CD4-positive, alpha-beta T cell treated with Interleukin-1 beta for 1 hour (primary cell): ENCODE measurements at places on chromosomes 6 and 20.

DNA sequence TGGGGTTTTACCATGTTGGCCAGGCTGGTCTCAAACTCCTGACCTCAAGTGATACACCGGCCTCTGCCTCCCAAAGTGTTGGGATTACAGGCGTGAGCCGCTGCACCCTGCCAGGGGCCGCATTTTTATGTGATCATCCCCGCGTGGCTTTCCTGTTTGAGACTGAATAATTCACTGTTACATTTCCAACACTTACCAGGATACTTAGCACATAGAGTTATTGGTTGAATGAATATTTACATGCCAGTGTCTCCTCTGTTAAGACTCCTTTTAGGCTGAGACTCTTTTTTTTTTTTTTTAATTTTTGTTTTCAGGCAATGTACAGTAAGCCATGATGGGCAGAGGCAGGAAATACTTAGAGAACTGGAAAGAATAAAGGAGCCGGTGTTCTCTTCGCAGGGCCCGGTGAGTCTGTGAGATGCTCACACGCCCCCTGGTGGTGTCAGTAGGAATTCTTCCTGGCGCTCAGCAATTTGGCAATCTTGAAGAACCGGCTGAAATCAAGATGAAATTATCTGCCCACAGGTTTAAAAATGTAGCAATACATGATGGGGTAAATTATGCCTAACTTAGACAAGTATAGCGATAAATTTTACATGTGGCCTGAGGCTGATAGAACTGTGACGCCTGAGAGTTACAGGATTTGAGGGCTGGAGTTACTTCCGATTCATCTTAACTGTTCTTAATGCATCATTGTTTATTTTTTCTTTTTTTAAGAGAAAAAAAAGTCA lies 7.6 kb upstream of the RNF114 start:
- DNase-seq, result peak; percentile 79

DNA sequence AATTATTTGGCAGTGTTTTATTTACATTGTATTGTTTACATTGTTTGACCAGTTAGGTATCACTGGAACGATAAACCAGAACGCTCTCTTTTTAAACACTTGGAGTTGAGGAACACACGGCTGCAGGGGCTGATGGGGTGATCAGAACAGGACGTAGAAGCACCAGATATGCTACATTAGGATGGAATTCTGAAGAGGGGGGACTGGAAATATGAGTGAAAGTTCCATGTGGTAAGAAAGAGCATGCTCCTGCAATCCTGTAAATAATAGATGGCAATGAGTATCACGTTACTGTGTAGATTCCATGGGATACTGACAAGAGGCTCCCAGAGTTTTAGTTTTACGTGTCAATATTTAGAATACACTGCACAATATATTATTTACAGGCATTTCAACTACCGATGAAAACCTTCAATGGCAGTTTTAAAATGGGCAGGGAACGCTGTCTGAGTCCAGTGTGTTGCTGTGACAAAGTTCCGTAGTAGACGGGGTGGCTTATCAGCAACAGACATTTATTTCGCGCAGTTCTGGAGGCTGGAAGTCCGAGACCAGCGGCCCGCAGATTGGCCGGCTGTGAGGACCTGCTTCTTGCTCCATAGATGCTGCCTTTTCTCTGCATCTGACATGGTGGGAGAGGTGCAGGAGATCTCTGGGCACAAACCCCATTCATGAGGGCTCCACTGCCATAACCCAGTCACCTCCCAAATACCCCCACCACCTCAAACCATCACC lies 43.1 kb downstream of the SYNJ2 start:
- no peak for DNase-seq

- no peak for DNase-seq
Observed at GRCh38 chr6:166935353-166935752, 21.0 kb downstream of the RNASET2 start.

DNA sequence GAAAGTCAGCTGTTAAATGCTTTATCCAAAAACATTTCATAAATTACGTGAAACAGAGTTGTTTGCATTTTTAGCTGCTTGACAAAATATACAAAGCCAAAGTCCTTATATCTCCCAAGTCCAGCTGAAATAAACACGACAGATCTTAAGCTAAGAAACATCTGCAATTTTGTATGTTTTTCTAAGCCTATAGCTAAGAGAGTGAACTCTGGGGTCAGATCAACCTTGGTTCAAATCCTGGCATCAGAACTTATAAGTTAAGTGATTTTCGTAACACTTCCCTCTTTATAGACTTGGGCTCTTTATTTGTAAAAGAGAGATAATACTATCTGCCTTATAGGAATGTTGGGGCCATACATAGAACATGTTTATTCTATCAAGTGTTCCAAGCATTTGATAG lies 176.7 kb downstream of the PTPRK start:
- no peak for DNase-seq

DNA sequence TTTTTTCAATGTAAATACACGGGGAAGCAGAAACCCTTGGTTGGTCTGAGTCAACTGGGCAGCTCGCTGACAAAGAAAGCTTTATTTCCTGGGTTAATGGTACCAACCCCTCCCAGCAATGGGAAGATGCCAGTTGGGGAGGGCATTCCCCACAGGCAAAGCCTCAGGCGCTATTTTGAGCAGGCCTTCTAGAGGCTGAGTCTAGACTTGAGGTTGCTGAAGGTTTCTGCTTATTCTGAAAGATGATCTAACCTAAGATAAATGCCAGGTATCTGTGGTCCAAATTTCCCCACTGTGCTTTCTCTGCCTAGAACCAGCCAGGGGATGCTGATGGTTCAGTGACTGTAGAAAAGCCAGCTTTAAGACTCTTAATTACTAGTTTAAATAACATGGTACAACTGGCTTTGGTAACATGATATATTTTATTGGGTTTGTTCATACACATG lies 172.5 kb upstream of the JARID2 start:
- DNase-seq, result no peak

DNA sequence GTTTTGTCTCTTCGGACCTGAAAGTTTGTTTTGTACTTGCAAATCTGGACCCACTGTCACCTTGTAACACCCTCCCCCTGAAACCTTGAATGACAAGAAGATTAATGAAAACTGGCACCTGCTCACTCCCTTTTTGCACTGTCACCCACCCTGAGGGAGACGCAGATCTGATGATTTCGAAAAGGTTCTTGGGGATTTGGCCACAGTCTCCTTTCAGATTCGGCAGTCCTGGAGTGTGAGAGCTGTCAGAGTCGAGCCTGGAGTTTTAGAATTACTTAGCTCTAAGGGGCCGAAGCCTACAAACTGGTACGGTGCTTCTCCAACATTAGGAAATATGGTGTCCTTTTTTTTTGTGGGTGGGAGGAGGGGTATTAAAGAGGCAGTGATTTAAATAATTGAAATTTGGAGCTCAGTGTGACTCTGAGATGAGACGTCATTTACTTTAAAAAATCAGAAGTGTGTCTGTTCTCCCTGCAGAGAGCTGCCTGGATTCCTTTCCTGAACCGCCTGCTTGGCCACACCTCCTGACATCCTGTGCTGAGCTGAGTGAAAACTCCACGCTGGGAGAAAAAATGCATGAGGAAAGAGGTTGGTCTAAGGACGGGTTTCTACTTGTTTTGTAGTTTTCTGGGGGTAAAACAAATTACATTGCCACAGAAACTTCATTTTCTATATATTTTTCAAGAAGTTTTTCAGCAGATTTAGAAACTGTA lies 447.0 kb upstream of the CDH4 start:
- DNase-seq, result no peak

GRCh38 chr6:125809570-125810170 lies 18.9 kb downstream of the NCOA7 start:
- no peak for DNase-seq

- no peak for DNase-seq
Observed at GRCh38 chr20:4835244-4836177, 113.8 kb downstream of the PRND start.

DNA sequence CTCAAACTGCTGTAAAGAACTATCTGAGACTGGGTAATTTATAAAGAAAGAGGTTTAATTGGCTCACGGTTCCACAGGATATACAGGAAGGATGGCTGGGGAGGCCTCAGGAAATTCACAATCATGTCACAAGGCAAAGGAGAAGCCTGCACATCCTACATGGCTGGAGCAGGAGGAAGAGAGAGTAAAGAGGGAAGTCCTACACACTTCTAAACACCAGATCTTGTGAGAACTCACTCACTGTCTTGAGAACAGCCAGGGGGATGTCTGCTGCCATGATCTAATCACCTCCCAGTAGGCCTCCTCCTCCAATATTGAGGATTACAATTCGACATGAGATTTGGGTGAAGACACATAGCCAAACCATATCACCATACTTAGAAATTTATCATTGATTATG lies 1307.0 kb upstream of the GJE1 start:
- no peak for DNase-seq

DNA sequence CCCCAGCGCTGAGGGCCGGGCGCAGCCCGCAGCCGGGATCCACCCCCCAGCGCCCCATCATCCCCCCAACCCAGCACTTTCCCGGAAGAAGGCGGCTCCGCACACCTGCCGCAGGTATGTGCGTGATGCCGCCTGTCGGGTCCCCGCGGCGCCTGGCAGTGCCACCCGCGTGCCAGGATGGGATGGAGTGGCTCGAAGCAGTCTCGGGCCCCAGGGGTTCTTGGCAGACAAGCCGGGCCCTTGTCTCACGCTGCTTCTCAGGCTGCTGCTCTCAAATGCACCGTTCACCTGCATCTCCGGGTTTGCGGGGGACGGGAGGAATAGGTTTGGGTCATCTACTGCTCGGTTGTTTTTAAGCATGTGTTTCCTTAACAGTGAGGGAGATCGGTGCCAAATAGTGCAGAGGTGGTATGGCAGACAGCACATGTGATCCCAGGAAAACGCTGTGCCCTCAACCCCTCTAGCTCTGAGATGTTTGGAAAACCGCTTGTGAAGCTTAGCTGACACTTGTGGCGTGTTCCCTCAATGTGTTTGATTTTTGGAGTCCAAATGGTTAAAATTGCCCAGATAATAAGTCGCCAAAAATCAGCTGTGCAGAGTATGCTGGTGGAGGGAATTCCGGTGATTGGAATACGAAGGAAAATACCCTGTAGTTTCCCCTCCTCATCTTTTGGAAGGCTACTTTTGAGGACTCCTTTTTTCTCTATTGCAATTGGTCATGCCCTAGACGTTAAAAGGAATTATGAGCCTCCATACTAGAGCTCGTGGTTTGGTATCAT lies 926 bp downstream of the MYLIP start:
- DNase-seq, result no peak

DNA sequence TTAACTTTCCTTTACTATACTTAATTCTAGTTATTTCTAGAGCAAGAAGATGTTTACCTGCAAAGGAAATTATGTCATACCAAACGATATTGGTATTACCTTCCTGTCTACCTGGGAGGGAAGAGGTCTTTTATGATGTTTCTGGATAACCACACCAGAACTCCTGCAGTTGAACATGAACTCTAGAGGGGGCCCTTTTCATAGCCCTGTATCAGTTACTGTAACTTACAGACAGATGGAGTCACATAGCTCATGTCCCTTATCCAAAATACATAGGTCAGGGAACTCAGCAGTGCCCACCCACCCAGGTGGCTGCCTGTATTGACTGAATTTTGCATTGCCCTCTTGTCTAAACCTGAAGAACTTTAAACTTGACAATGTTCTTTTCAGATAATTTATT lies 35.1 kb upstream of the MYL9 start:
- DNase-seq, result no peak

DNA sequence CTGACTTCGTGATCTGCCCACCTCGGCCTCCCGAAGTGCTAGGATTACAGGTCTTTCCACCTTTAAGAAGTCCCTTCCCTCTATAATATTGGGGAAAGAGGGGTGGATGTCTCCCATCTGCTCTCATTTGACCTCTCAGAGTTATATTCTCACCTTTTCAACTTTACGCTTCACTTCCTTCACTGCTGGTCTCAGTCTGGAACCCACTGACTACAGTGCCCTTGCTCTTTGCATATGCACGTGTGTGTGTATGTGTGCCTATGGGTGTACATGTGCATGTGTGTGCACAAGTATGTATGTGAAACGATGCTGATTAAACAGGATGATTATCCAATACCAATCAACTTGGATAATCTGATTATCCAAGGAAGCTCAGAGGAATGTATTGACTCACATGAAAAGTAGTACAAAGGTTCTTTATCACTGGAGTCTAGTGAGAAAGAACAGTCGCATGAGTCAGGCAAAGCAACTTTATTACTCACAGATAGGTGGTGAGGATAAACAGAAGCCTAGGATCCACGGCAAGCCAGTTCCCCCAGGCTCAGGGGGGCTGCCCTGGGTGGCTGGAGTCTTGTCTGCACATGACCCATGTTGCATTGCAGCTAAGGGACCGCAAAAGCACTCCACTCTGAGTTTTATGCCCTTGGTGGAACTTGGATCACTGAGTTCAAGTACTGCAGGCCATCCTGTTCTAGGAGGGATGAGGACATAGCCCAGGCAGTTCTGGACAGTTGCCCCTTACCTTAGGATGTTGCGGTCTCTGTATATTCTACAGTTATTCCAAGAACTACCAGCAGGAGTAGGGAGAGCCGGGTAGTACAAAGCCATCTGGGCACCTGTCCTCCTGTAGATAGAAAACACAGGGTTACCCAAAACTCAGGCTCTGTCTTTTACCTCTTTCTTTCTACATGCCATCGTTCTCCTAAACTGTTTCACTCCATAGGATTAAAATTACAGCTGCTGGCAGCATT lies 50.9 kb downstream of the SNRNP48 start:
- no peak for DNase-seq

GRCh38 chr6:40485300-40485699 lies 101.9 kb downstream of the LRFN2 start:
- DNase-seq, result no peak

DNA sequence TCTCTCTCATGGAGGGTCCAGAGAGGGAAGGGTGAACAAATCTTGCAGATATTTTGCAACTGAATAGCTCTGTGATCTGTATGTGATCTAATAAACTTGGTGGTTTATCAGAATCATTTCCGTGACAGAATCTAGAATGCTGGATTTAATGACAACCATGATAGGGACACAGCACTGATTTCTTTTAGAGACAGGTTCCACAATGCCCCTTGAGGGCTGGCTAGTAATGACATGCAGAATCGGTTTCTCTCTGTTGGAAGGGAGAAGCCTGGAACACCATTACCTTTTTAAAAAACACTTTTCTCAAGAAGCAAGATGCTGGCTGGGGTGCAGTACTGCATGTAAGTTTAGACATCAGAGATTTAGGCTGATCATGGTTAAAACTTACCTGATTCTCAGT lies 313.4 kb downstream of the CDH26 start:
- DNase-seq, result no peak

- no peak for DNase-seq
Observed at GRCh38 chr6:66851930-66852329, 1144.9 kb upstream of the EYS start.

DNA sequence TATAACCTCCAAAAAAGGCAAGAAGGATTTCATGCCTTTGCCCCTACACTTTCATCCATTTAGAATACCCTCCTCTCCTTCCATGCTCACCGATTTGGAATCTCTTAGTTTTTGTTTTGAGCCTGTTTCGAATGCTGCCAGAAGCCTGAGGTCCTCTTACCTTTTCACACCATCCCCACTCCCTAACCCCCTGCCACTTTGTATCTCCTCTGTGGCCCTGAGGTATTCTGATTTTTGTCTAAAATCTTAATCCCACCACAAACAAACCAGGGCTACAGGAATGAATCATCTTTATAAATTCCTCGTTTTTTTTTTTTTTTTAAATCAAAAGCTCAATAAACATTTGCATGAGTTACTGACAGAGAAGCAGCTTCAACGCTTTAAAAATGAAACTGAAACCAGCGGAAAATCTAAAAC lies 1.6 kb upstream of the RPS12 start:
- no peak for DNase-seq
